ENCODE measurements at places on chromosomes 4 and X.

GRCh38 chr4:1446502-1447386 lies 40.5 kb upstream of the NKX1-1 start:
- DNase-seq: no peak

GRCh38 chrX:41779030-41779564 lies 55.1 kb downstream of the GPR82 start:
- DNase-seq: no peak

DNA sequence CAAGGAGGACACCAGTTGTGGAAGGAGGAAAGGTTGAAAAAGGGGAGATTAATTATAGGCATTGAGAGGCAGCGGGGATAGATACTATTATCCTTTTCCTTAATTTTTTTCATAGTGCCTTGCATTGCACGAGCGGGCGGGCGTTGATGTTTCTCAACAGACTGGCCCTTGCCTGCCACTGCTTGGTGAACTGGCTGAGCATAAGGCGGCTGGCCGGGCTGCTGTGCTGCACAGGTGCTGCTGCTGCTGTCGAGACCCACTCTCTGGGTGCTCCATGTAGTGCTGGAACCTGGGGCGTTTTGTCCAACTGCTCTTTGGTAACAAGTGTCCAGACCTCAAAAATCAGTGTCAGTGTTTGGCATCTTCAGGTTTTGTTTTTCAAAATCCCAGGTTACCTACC lies 83.3 kb upstream of the PAQR3 start:
- DNase-seq: no peak

GRCh38 chr4:117156806-117157205 lies 71.4 kb upstream of the TRAM1L1 start:
- no peak for DNase-seq

- DNase-seq: no peak
Observed at GRCh38 chr4:41820473-41820872, 71.9 kb upstream of the PHOX2B start.

All from activated CD4-positive, alpha-beta T cell treated with anti-CD3 and anti-CD28 coated beads, Interleukin-10, Interleukin-2, amounts not matched to agents 100 ng/mL and 50 ng/mL, durations not matched to agents 16 hours and 8 hours (primary cell).